ENCODE measurements at places on chromosomes 16 and 17.

DNA sequence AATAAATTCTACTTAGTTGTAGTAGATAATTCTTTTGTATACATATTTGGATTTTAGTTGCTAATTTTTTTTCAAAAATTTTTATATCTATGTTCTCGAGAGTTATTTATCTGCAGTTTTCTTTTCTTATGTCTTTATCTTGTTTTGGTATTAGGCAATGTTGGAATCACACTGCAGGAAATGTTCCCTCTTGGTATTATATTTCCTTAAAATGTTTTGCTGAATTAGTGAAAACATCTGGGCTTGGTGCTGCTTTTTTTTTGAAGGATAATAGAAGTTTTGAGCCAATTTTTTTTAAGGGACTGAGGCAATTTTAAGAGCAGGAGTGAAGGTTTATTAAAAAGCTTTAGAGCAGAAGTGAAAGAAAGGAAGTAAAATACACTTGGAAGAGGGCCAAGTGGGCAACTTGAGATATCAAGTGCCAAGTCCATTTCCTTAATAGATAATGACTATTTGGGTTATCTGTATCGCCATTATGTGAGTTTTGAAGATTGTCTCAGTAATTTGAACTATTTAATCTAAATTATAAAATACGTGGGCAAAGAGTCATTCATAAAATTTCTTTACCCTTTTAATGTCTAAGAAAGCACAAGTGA is 1390.1 kb upstream of the CDH8 start:
- DNase-seq = no peak

GRCh38 chr17:60887614-60888028 is 210.0 kb downstream of the BCAS3 start:
- DNase-seq = no peak

GRCh38 chr16:14444979-14445810 is 184.9 kb downstream of the PARN start:
- no peak for DNase-seq

GRCh38 chr17:39782481-39782880 is 44.7 kb downstream of the GRB7 start:
- DNase-seq = no peak

GRCh38 chr16:81067166-81067565 is 9.9 kb downstream of the C16orf46 start:
- DNase-seq = no peak

GRCh38 chr17:58028578-58028977 is 21.5 kb upstream of the SRSF1 start:
- DNase-seq = no peak

DNA sequence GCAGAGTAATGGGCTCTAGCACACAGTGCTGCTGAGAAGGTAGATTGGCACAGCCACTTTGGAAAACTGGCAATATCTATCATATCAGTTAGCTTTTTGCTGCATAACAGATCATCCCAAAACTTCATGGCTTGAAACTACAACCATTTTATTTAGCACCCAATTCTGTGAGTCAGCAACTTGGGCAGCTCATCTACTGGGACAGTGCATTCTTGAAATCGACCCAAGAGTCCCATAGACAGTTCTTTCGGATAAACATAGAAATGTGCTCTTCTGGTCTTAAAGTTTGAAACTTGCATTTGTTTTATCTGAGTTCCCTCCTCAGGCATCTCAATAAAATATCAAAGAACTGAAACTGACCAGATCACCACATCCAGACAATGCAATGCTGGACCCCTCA is 76.7 kb downstream of the CEP112 start:
- no peak for DNase-seq

DNA sequence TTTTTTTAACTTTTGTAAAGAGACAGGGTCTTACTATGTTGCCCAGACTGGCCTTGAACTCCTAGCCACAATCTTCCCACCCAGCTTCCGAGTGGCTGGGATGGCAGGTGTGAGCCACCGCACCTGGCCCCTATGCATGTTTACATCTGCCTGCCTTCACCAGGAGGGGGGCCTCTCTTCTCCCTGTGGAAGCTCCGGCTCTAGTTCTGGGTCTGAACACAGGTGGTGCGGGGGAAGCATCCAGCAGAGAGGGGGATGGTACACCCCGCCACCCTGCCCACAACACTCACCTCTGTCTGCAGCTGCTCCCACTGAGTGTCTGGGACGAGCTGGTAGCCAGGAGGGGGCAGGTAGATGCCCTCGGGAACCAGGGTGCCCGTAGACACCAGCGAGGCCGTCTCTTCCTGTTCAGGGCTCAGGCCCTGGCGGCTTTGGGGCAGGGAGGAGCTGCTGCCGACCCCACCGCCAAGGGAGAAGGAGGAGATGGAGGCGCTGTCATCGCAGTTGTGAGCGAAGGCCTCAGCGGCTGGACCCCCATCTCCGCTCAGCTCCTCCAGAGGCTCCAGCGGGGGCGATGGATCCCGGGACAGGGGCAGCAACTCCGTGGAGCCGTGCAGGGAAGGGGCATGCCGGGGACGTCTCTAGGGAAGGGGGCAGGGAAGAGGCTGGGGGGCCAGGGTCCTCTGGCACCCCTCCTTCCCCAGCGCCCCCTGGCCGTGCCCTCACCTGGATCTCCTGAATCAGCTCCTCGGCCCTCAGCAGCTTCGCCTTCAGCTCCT is 10.9 kb downstream of the RABEP2 start:
- DNase-seq = no peak

GRCh38 chr17:19485800-19486340 is 47.8 kb upstream of the SLC47A1 start:
- no peak for DNase-seq

DNA sequence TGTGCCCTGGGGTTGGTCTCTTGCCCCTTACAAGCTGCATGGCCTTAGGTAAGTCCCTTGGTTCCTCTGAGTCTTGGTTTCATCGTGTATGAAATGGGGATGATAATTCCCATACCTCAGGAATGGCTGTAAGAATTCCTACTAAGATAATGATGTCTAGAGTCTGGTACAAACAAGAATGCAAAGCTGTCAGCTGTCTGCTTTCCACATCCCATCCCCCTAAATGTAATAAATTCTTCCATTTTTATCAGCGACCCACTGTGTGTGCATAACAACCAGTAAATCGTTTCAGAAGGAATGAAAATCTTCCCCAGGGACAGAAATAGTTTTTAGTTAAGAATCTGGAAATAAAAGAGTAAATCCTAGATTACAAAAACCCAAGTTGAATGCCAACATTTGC is 95.4 kb downstream of the CPPED1 start:
- no peak for DNase-seq

- no peak for DNase-seq
Observed at GRCh38 chr16:75096656-75097055, 19.9 kb downstream of the LDHD start.

GRCh38 chr16:70481929-70482536 is 27.6 kb downstream of the FCSK start:
- DNase-seq = no peak

DNA sequence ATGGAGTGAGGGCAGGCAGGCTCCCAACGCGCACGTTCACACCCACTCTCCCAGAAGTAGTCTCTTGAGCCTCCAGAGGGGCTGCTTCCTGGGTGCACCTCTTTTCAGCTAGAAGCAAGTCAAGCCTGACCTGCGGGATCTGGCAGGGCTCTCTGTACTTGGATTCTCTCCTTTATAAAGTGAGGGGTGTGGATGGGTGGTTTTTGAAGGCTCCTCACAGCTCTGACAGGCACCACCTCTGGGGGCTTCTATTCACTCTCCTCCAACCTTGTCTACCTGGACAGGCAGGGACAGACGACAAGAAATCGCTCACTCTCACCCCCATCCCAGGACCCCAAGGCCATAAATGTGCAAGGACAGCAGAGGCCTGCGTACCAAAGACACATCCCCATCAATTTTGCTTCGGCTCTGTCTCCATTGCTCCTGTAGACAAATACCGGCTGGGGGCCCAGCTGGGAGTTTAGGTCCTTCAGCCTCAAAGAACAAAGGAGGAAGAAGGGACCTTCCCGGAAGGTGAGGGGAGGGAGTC is 814 bp upstream of the DYNLL2 start:
- DNase-seq = no peak

- DNase-seq = no peak
Observed at GRCh38 chr16:88050952-88051660, 99.9 kb downstream of the BANP start.

All from T-cell (primary cell).